Midbrain (tissue), 1 donor: ENCODE measurements at places on chromosomes 1 and 21.

DNA sequence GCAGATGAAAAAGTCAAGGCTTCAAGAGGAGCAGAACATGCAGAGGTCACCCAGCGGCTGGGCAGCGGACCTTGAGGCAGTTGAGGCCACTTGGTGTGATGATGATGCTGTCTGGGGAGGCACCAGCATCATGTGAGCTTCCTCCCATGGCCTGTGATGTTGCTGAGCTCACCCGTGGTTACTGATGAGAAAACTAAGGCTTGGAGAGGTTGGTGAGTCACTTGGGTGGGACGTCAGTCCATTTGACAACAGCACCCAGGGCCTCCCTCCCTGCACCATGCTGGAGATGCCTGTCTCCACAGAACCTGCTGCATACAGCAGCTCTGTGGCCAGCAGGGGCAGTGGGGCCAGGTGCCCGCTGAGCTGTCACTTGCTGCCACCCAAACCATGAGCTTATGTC, 146.8 kb downstream of the NPHP4 start:
- no peak for DNase-seq

GRCh38 chr1:59332983-59333382, 36.1 kb downstream of the FGGY start:
- no peak for DNase-seq

DNA sequence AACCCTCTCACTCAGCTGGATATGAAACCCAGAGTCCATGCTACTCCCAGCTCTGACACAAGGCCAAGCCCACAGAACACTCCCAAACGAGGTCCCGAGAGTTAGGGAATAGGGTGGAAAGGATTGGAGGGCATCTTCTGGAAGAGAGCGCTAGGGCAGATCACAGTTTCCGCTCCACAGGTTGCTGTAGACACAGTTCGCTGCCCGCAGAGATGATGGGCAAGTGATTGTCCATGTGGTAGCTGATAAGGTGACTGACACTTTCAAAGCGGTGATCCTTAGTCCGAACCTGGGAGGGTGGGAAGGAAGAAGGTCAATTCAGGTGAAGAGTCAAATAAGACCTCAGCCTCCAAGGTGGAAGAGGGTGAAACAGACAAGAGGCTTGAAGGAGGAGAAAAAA, 2.1 kb upstream of the PYGO2 start:
- no peak for DNase-seq

- no peak for DNase-seq
These were observed 47.5 kb upstream of the PWP2 start for GRCh38 chr21:44059710-44060109.

- no peak for DNase-seq
These were observed 9.3 kb downstream of the RNF187 start for GRCh38 chr1:228496494-228496893.
